ENCODE measurements at places on chromosomes 4 and X.

DNA sequence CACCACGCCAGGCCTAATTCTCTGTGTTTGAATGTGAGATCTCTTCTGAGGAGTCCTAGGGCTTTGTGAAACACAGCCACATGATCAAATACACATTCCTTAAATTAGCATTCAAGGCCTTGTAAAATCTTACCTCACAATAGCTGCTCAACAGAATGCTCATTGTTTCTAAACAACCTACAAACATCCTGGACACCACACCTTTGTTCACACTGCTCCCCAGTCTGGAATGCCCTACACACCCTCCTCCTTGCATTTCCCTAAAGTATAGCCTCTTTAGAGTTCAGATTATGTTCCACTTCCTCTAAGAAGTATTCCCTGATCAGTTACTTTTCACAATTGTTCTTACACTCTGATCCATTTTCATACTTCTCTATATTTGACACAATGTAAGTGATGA is 110.6 kb downstream of the AGTR2 start:
- no peak for DNase-seq

GRCh38 chrX:112670290-112670689 is 9.4 kb downstream of the LHFPL1 start:
- no peak for DNase-seq

DNA sequence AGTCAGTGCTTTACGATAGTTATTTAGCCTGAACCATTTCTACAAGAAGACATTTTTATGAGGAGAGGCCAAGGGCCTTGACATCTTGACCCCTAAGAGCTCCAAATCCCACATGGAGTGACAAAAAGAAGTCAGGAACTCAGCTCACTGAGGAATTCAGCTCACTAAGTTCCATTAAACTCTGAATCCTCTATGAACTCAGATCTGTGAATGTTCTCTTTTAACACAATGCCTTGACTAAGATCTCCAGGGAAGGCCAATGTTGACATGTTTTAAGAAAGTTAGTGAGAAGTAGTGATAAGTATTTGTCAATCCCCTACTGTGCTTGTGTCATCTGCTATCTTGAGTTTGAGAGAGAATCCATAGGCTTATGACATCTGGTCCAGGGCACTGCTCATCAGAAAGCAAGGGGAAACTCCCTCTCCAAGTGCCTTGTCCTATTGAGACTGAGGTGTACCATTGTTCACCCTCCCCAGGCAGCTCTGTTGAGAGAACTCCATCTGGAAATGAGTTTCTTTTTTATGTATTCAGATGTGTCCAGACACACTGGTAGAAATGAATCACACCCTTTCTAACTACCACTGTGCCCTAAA is 68.7 kb upstream of the PCDH19 start:
- no peak for DNase-seq

GRCh38 chr4:153099391-153100140 is 104.7 kb upstream of the TRIM2 start:
- DNase-seq = no peak

GRCh38 chrX:41542135-41542534 is 95.0 kb downstream of the NYX start:
- DNase-seq = no peak

- no peak for DNase-seq
Observed at GRCh38 chr4:70313736-70314135, 21.0 kb upstream of the CABS1 start.

DNA sequence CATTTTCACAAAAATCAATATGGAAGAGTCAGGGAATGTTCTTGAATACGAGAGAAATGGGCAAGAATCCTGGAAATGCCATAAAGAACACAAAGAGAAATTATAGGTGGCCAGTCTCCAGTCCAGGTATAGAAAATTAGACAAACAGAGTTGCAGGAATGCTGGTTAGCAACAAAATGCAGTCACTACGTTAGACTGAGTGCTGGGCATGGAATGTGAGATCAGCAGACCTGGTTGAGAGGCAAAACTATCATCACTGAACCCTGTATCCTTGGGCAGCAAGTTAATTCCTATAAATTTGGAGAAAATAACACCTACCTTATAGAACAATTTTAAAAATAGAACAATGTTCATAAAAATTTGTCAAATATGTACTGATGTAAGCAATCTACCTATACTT is 417.4 kb downstream of the INPP4B start:
- DNase-seq = no peak

DNA sequence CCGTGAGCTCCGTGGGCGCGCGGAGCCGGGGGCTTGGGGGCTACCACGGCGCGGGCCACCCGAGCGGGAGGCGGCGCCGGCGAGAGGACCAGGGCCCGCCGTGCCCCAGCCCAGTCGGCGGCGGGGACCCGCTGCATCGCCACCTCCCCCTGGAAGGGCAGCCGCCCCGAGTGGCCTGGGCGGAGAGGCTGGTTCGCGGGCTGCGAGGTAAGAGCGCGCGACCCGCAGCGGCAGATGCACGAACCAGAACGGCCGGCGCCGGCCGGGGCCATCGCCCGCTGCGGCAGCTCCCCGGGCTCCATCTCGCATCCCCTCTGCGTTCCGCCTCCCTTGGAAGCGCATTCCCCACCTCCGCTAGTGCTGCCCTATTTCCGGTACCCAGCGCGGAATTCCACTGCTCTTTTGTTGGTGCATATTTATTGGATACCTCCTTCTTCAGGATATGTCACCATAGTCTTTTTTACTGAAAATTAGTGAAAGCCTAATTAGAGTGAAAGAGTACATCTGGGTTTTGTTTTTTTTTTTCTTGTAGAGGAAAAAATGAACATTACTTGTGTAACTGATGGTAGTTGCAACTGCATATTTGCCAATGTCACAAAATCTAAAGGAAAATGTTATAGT is 797 bp downstream of the PKD2 start:
- DNase-seq = peak; percentile 42

- no peak for DNase-seq
Observed at GRCh38 chr4:172683021-172683420, 485.6 kb upstream of the GALNT7 start.

GRCh38 chr4:92198711-92199110 is 105.1 kb upstream of the GRID2 start:
- no peak for DNase-seq

- DNase-seq = no peak
Observed at GRCh38 chrX:16185725-16186136, 18.4 kb downstream of the MAGEB17 start.

GRCh38 chrX:150690126-150690525 is 3.1 kb upstream of the MTMR1 start:
- no peak for DNase-seq

DNA sequence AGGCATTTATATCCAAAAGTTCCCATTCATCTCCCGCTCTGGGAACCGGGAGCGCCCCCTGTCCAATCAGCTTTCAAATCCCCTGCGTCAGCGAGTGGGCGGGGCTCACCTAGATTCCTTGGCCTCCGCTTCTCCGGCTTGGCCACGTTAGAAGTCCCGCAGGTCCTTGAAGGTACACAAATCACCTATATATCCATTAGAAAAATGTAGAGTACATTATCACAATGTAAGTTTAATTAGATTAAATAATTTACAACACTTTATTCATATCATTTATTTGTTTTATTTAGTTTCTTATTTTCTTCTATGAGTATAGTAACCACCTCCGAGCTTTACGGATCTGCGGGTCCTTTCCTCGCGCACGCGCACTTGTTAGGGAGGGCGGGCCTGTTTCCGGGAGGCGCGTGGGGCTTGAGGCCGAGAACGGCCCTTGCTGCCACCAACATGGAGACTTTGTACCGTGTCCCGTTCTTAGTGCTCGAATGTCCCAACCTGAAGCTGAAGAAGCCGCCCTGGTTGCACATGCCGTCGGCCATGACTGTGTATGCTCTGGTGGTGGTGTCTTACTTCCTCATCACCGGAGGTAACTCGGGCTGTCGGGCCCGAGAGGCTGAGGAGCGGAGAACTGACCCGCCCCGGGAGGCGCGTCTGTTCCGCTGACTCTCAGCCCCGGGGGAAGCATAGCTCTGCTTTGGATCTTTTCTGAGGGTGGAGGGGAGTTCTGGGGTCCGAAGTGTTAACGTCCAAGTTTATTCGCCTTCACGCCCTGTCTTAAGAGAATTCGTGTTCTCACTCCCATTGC is at the start of gene OSTC:
OSTC (plus strand) TSS at position 388 of the 802 bp plus-strand sequence; CDS start at position 445, 57 bp downstream.
- peak; percentile 94 for DNase-seq

All from activated naive CD4-positive, alpha-beta T cell treated with anti-CD3 and anti-CD28 coated beads, Interleukin-2, amount 10 ng/mL, durations not matched to agents 7 days and 5 days (primary cell).